AML-193 (cell line): ENCODE measurements at places on chromosomes 11 and 22.

GRCh38 chr11:34036456-34036855 is 15.1 kb upstream of the CAPRIN1 start:
- no peak for DNase-seq

- DNase-seq, result no peak
Observed at GRCh38 chr22:46911346-46911745, 148.9 kb downstream of the TBC1D22A start.

DNA sequence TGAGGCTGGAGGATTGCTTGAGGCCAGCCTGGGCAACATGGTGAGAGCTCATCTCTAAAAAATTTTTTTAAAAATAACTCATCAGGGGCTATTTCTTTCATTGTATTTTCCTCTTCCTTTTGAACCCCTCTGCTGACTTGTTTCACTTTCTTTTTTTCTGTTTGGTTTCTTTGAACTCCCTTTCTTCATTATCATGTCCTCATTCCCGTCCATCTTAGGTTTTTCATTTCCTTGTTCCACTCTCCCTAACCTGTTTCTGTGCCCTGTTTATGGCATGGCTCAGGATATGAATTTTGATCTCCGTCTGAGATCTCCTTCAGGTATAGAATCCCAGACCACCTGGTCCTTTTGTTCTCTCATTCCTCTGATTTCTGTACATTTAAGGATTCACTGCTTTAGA is 12.5 kb downstream of the MARK2 start:
- DNase-seq, result no peak

GRCh38 chr22:43078522-43078921 is 10.7 kb downstream of the TTLL1 start:
- DNase-seq, result no peak

- DNase-seq, result no peak
Observed at GRCh38 chr11:128389461-128389976, 197.8 kb downstream of the ETS1 start.

- DNase-seq, result no peak
Observed at GRCh38 chr22:19632668-19633148, 81.6 kb upstream of the SEPTIN5 start.

DNA sequence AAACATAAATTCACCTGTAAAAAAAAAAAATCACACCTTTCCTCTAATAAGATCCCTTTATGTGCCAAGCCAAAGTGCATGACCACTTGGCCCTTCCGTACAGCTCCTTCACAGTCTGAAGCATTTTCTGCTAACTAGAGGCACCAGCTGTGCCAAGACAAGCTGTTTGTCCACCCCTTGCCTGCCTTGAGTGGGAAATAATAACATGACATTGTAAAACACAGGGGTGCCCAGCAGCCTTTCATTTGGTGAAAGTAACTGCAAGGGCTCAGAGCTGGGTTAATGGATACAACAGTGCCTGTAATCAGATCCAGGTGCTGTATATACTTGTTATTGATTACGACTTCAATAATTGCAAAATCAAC is 59.2 kb downstream of the DDIAS start:
- DNase-seq, result no peak

GRCh38 chr22:41976070-41976901 is 7.0 kb downstream of the SEPTIN3 start:
- DNase-seq, result peak; percentile 6
